ENCODE measurements at places on chromosomes 6 and 20.

- DNase-seq, result peak; percentile 63
Observed at GRCh38 chr6:53581173-53581773, 36.4 kb upstream of the GCLC start.

GRCh38 chr6:105985098-105985815, 100.9 kb upstream of the PRDM1 start:
- no peak for DNase-seq

DNA sequence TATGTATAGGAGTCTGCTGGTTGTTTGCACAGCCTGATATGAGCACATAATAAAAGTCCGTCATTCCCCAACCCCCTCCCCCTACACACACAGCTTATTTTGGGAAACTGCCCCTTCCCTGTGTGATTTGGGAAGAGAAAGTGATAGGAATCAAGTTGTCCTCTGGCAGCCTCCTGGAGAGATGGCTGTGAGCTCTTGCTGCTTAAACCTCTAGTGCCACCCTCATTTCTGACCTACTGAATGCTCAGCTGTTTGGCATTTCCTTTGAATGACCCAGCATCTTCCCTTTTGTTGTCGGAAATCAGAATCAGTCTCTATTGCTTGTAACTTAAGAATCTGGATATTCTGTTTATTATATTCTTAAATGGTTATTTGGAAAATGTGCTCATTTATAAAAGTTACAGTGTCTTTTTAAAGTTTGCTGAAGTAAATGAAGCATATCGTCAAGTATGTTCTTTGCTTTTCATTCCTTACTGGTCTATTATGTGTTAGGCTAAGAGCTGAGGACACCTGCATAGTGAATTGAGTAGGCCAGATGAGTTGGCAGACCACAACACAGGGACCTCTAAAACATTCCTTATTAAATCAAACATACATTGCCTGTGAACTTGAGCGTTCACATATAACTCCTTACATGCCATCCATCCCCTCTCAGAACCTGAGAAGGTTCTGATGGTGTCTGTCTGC, 5.5 kb downstream of the RWDD2A start:
- DNase-seq, result no peak

DNA sequence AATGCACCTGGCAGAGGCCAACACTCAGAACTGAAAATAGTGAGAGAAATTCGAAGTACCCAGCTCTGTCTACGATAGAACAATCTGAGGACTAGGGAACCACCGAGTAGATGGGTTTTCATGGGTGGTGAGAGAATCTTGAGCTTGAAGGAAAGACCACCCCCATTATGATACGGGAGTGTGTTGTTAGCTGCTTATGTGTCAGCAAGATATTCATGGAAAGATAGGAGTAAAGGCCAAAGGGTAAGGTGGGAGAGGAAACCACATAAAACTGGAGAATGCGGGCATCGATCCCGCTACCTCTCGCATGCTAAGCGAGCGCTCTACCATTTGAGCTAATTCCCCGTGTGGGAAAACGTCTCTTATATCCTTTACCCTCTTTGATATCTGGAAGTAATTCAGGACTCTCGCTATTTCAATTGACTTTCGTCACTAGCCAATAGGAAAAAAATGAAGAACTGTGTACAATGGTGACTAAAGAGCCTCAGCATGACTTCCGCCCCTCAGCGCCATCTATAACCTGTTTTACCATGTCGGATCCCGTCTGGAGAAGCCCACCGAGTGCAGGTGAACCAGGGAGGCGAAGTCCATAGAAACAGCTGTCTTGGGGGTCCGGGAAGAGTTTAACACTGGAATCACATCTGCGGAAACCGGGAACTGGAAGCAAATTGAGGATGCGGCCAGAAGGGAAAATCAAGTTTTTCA, 25.0 kb upstream of the ABT1 start:
- DNase-seq, result peak; percentile 79

DNA sequence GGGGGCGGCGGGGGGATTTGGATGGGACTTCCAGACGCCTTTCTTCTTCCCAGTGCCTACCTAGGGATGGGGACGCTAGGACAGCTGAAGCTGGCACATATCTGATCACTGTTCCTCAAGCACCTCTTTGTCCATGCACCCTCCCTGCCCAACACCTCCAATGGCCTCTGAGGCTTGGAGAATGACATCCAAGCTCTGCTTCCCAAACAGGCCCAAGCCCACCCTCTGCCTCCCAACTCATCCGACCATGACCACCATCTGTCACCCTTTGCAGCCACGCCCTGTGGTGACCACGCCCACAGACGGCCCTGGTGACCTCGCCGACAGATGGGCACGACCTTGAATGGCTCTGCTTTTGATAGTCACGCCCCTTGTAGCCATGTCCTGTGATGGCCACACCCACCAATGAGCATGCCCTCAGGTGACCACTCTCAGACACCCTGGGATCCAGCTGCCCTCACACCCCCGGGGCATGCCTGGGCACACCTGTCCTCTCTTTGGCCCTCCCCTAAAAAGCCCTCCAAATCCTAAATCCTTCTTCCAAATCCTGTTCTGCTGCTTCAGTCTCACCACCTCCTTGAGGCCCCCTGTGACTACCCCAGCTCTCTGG, 51.0 kb downstream of the SSR1 start:
- no peak for DNase-seq

- no peak for DNase-seq
Observed at GRCh38 chr6:95127261-95127660, 450.1 kb upstream of the MANEA start.

- DNase-seq, result peak; percentile 74
Observed at GRCh38 chr6:98834060-98835031, at the start of gene POU3F2. Gene POU3F2, plus strand, starts transcription at chr6:98834574. Its CDS starts 300 bp downstream, at chr6:98834874.

DNA sequence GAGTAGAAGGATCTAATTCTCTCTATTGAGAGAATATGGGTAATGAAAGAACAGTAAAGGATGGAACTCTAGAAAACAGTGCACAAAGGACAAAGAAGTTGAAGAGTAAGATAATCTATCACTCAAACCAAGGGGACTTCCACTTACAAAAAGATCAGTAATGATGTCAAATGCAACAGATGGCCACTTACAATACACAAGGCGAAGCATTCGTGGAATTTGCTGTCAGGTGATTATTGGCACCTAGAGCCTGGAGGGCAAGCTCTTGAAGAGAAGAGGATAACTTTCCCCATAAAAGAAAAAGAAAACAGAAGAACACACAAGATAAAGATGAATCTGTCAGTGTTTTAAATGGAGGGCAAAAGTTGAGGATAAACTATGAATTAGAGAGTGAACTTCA, 256.0 kb upstream of the TCF21 start:
- no peak for DNase-seq

DNA sequence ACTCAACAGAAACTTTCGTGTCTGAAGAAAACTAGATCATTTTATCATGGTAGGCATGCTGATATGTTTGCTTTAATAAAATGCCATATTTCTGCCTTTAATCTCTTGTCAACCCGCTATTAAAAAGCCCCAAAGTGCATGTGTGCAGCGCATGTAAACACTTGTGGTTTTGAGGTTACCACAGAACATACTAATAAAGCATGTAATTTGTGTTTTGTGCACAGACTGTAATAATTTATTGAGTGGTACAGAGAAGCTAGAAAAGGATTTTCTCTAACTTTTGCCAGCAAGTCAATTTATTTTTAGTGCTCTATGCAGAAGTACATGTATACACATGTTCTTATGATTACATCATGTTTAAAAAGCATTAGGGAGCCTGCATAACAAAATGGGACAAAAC, 349.9 kb upstream of the SLC35B3 start:
- peak; percentile 48 for DNase-seq

Measured in skin of body (tissue), 3 donors.